Fibroblast of lung (primary cell): ENCODE measurements at places on chromosomes 5 and 9. TPM values are rescaled to one million over a fixed set of nuclear protein-coding genes. Genes with fewer than 3 reads are reported as not detected.

DNA sequence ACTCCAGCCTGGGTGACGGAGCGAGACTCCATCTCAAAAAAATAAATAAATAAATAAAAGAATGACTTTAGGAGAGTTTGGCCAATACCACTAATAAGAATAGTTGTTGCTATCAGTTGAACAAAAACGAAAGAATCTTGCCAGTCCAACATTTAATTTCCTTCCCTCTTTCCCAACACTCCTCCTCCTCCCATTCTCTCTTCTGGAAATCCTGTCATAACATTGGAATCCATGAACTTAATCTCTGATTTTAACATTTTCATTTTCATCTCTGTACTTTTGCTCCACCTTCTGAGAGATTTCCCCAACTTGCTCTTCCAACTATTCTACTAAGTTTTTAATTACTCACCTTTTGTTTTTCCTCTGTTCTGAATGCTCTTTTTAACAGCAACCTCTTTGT is 42.8 kb upstream of the CDK20 start:
- H3K27me3 ChIP-seq = no peaks in the 10 kb centered on the region
- no peak overlapping the region for H3K4me3 ChIP-seq
- no peak overlapping the region for H3K27ac ChIP-seq
- no peaks in the 10 kb centered on the region for H3K4me1 ChIP-seq

GRCh38 chr5:101611039-101611438 is 685.0 kb downstream of the SLCO4C1 start:
- no peaks in the 10 kb centered on the region for H3K27me3 ChIP-seq
- H3K27ac ChIP-seq = no peak overlapping the region
- no peak overlapping the region for H3K4me3 ChIP-seq
- no peaks in the 10 kb centered on the region for H3K36me3 ChIP-seq
- H3K4me1 ChIP-seq = no peaks in the 10 kb centered on the region

- no peak overlapping the region for H3K4me3 ChIP-seq
- no peak overlapping the region for H3K27ac ChIP-seq
- no peak for DNase-seq
- no peaks in the 10 kb centered on the region for H3K4me1 ChIP-seq
- no peaks in the 10 kb centered on the region for H3K27me3 ChIP-seq
Observed at GRCh38 chr5:8508231-8508630, 639.3 kb downstream of the MTRR start.

DNA sequence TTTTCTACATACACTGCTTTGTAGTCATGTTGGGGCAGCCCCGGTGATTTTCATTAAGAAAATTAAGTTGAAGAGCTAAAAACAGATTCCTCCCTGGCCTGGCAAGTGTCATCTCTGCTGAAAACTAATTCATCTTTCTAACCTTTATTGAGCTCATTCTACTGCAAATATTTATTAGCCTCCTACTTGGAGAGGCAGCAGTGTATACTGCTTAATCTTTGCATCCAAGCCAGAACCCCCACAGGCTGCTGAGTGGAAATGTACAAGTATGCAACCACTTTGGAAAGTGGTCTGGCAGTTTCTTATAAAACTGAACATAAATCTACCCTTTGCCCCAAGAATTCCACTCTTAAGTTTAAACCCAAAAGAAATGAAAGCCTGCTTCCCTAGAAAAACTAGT is 223.4 kb downstream of the DRD1 start:
- DNase-seq = no peak
- H3K36me3 ChIP-seq = no peaks in the 10 kb centered on the region
- H3K4me3 ChIP-seq = no peak overlapping the region
- no peaks in the 10 kb centered on the region for H3K27me3 ChIP-seq

DNA sequence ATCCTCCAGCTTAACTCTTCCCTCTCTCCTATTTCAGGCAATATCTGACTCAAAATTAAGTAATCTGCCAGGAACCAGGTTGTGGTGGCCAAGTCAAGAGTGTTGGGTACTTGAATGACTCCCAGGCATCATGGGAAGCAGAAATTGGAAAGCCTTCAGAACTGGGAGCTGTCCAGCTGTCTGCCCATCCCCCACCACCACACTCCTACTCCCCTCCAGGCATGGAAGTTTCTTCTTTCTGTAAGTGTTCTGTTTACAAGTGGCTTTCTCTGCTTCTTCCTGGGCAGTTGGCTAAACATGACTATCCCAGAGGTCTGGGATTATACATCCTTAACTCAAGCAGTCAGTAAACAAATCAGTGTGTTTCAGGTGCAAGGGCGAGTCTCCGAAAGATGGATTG is 14.6 kb upstream of the PBX3 start:
- H3K4me3 ChIP-seq = no peak overlapping the region
- peaks cover 4% of the 10 kb centered on the region for H3K27me3 ChIP-seq

DNA sequence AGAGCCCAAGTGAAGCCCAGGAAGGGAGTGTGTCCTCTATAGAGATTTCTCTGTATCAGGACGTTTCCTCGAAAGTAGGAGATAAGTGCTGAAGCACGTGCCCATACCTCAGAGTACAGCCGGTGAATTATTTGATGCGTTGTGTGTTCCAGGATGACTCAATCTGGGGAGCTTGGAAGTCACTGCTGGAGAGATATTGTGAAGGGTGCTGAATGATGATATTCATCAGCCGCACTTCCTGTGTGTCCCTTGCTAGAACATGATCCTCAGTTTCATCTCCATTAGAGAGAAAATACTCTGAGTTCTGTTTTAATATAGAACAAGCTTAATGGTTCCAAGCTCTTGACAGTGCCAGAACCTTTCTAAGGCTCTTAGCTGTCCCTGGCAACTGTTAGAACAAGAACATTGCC is 402.3 kb upstream of the ADAMTSL1 start:
- no peaks in the 10 kb centered on the region for H3K27me3 ChIP-seq
- no peaks in the 10 kb centered on the region for H3K4me1 ChIP-seq
- H3K27ac ChIP-seq = no peak overlapping the region
- DNase-seq = peak; percentile 25
- H3K36me3 ChIP-seq = no peaks in the 10 kb centered on the region
- no peak overlapping the region for H3K4me3 ChIP-seq

GRCh38 chr9:81183761-81184160 is 505.6 kb downstream of the TLE1 start:
- H3K36me3 ChIP-seq = no peaks in the 10 kb centered on the region
- no peak overlapping the region for H3K27ac ChIP-seq

- no peak for DNase-seq
- H3K4me1 ChIP-seq = no peaks in the 10 kb centered on the region
- no peak overlapping the region for H3K27ac ChIP-seq
- H3K36me3 ChIP-seq = no peaks in the 10 kb centered on the region
- H3K27me3 ChIP-seq = no peaks in the 10 kb centered on the region
Observed at GRCh38 chr9:19618816-19619215, 170.0 kb downstream of the SLC24A2 start.

DNA sequence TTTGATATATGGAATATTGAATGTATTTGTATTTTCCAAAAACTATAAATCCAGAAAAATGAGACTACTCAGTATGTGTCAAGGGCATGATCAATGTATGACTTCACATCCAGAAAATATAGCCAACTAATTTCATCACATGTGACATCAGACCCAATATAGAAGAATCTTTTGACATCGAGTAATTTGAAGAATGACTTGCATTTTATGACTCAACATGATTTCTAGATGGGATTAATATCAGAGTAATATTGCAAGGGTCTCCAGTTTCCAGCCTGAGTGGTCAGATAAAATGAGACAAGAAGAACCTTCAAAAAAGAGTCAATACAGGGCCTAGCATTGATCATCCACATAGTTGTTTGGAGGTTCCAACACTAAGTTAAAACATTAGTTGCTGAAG is 467.5 kb upstream of the PAPPA start:
- H3K4me1 ChIP-seq = no peaks in the 10 kb centered on the region
- no peak overlapping the region for H3K4me3 ChIP-seq
- no peaks in the 10 kb centered on the region for H3K36me3 ChIP-seq
- no peak overlapping the region for H3K27ac ChIP-seq

DNA sequence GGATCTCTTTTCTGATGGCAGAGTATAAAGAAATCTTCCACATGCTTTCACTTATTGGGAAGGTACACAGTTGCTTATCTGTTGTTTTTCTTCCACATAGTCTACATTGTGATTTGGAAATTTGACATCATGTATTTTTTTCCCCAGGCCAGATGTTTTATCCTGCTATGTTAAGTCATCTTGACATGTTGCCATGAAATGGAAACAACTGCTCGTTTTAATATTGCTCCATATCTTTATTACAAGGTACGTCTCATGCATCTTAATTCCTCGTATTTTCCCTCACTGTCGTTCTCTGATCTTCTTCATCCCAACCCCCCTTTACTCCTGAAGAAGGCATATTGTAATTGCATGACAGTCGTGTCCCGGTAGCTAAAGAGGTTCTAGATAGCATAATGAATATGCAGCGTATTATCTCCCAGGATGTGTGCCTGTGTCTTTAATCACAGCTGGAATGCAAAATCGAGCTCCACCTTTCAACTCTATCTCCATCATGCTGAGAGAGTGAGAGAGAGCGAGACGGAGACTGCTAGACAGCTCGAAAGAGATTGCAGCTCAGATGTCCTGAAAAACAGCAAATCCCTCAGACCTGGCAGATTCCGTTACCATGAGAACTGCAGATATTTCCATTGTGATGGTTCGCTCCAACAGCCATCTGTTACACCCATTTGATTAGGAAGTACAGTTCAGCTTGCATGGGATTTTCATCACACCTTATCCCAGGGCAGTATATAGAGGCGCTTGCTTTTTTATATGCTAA is 281.7 kb downstream of the TMEM38B start:
- no peak overlapping the region for H3K27ac ChIP-seq
- H3K36me3 ChIP-seq = no peaks in the 10 kb centered on the region
- H3K27me3 ChIP-seq = no peaks in the 10 kb centered on the region
- no peak overlapping the region for H3K4me3 ChIP-seq
- DNase-seq = peak; percentile 1

GRCh38 chr5:17401470-17402288 is 96.4 kb upstream of the TAF11L2 start:
- H3K4me1 ChIP-seq = peaks cover 9% of the 10 kb centered on the region
- H3K27ac ChIP-seq = no peak overlapping the region
- no peaks in the 10 kb centered on the region for H3K27me3 ChIP-seq
- no peak for DNase-seq
- no peak overlapping the region for H3K4me3 ChIP-seq

DNA sequence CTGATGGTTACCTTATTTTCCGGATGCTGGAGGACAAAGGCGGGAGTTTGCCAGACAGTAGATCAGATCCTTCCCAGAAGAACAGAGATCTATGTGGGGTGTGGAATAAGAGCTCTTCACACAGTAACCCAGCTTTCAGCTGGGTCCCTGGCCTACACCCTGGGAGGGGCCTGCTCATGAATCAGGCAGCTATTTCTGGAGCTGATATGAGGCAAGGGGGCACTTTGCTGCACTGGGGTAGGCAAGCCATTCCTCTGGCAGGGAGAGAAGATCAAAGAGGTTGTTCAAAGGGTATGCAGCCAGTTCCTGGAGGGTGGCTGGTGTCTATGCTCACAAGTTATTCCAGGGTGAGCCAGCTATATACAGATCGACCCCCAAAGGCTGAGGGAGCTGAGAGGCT is 48.6 kb downstream of the CYSTM1 start:
- no peak overlapping the region for H3K4me3 ChIP-seq
- no peaks in the 10 kb centered on the region for H3K27me3 ChIP-seq
- DNase-seq = no peak
- no peak overlapping the region for H3K27ac ChIP-seq

DNA sequence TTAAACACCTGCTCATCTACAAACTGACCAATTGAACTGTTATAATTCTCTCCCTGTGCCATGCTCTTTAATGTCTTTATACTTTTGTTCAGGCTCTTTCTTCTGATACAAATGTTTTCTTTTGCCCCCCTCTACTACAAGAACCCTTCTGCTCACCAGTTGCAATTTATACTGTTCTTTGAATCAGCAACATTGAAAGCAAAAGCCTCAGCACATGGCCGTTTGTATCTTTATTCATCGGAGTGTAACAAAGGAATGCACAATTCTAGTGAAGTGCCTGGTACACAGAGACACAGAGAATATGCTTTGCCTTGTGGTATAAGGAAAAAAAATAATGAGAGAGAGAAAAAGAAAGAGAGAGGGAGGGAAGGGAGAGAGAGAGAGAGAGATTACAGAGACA is 547.1 kb downstream of the CDH12 start:
- H3K36me3 ChIP-seq = no peaks in the 10 kb centered on the region
- no peaks in the 10 kb centered on the region for H3K27me3 ChIP-seq
- no peaks in the 10 kb centered on the region for H3K4me1 ChIP-seq

- no peak for DNase-seq
- H3K36me3 ChIP-seq = no peaks in the 10 kb centered on the region
- H3K4me1 ChIP-seq = no peaks in the 10 kb centered on the region
- H3K27me3 ChIP-seq = no peaks in the 10 kb centered on the region
- H3K27ac ChIP-seq = no peak overlapping the region
- no peak overlapping the region for H3K4me3 ChIP-seq
Observed at GRCh38 chr5:162052676-162053075, 14.9 kb upstream of the GABRG2 start.

GRCh38 chr5:169817031-169817430 is 163.3 kb downstream of the INSYN2B start:
- H3K36me3 ChIP-seq = no peaks in the 10 kb centered on the region
- DNase-seq = no peak
- no peaks in the 10 kb centered on the region for H3K4me1 ChIP-seq
- no peak overlapping the region for H3K4me3 ChIP-seq
- no peaks in the 10 kb centered on the region for H3K27me3 ChIP-seq
- H3K27ac ChIP-seq = no peak overlapping the region

DNA sequence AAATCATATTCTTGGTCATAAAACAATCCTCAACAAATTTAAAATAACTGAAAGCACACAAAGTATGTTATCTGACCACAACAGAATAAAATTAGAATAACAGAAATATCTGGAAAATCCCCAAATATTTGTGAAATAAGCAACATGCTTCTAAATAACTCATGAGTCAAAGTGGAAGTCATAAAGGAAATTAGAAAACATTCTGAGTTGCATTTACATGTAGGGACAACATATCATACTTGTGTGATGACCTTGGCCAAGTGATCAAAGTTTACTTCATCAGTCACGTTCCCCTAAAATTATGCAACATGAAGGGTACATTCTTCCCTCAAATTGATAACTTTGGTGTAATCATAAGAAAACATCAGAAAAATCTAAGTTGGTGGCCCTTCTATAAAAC is 64.7 kb downstream of the CSF2 start:
- H3K27me3 ChIP-seq = no peaks in the 10 kb centered on the region
- no peak overlapping the region for H3K27ac ChIP-seq
- no peaks in the 10 kb centered on the region for H3K36me3 ChIP-seq
- DNase-seq = peak; percentile 74

DNA sequence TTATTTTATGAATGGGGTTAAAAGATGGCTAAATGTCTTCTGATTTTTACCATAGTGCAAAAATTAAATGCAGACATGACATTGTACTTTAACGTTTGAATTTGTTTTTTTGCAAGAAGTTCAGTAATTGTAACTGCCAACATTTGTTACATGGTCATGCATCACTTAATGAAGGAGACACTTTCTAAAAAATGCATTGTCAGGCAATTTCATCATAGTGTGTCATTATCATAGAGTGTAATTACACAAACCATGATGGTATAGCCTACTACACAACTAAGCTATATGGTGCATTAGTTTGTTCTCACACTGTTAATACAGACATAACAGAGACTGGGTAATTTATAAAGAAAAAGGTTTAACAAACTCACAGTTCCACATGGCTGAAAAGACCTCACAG is 50.0 kb upstream of the NAA35 start:
- no peak overlapping the region for H3K4me3 ChIP-seq
- H3K36me3 ChIP-seq = no peaks in the 10 kb centered on the region
- H3K27me3 ChIP-seq = no peaks in the 10 kb centered on the region
- no peaks in the 10 kb centered on the region for H3K4me1 ChIP-seq
- DNase-seq = no peak

Gene RNF20
- total RNA-seq = 29.6 and 34.2 TPM in 2 replicates

Gene FOXD4
- 0.17 and 0.26 TPM in 2 replicates for total RNA-seq

Gene EIF4E1B
- not detected in 2 replicates for total RNA-seq

Gene RNF183
- not detected in 2 replicates for total RNA-seq

Gene PROB1
- total RNA-seq = 0.77 and 1.5 TPM in 2 replicates

Gene ANKRD20A1
- under 0.01 TPM in 1 of 2 replicates, not detected in the other for total RNA-seq

Gene TLR4
- 2.6 and 3.1 TPM in 2 replicates for total RNA-seq

Gene HAND1
- total RNA-seq = not detected in 2 replicates
